ENCODE measurements at places on chromosomes 6 and 20.

DNA sequence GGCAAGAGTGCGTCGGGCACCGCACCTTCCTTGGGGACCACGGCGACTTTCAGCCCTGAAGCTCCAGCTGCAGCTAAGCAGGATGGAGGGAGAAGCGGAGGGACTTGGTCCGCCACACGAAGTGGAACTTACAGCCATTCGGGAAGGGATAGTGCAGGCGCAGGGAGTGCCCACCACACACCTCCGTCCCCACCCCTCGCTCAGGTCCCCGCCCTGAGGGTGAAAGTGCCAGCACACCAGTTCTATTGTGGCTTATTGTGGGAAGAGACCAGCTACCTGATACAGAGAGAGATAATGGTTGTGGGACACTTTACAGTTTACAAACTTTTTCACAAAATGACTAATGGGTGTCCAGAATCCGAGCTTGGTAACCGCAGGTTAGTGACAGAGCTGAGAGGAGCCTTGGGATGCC lies 76.1 kb downstream of the IRF4 start:
- no peak for DNase-seq

DNA sequence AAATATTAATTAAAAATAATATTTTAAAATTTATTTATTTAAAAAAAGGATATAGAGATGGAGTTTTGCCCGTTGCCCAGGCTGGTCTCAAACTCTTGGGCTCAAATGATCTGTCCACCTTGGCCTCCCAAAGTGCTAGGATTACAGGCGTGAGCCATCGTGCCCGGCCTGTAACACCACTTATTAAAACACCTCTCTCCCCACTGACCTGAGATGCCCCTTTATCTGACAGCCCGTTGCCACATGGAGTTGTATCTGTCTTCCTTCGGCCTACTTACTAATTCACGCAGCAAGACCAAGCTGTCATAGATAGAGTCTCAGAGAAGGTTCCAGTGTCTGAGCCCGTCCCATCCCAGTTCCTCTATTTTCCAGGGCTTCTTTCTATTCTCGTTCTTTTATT lies 30.7 kb downstream of the KIF25 start:
- no peak for DNase-seq

GRCh38 chr6:102417368-102417998 lies 1024.0 kb downstream of the GRIK2 start:
- no peak for DNase-seq

DNA sequence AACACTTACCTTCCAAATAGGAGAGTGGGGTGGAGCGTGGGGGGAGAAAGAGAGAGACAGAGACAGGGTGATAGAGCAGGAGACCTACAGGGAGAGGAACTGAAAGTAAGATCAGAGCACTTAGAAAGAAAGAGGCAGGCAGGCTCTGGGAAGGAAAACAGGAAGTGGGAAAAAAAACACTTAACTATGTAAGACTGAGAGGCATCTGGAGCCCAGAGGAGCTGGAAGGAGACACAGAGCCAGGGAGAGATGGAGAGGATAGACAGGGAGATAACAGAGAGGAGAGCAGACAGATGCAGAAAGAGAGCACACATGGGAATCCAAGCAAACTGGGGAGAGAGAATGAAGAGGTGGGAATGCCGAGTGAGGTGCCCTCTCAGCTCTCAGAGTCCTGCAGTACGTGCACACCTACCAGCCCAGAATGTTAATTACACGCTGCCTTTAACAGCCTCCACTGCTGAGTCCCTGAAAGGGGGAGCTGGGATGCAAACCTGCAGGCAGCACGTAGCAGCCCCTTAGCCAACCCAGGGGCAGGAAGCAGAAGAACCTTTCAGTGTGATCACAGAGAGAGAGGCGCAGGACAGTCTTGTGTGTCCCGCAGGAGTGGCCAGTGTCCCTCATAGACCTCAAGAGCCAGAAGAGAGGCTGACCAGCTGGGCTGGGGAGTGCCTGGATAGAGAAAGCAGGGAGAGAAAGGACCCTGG lies 132.7 kb upstream of the LRFN2 start:
- peak; percentile 75 for DNase-seq

DNA sequence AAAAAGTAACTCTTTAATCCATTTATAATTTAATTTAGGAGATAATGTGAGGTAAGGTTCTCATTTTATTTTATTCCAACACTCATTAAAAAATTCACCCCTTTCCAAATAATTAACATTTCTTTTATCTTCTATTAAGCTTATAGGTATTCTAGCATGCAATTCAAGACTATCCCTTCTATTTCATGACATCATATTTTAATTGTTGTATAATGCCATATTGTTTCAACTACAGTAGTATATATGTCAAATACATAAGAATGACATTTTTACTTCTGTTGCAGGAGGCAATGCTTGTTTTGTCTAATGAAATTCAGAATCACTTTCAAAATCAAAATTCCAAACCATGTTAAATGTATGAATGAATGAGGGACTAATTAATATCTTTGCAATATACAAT lies 76.2 kb downstream of the MAFB start:
- no peak for DNase-seq

DNA sequence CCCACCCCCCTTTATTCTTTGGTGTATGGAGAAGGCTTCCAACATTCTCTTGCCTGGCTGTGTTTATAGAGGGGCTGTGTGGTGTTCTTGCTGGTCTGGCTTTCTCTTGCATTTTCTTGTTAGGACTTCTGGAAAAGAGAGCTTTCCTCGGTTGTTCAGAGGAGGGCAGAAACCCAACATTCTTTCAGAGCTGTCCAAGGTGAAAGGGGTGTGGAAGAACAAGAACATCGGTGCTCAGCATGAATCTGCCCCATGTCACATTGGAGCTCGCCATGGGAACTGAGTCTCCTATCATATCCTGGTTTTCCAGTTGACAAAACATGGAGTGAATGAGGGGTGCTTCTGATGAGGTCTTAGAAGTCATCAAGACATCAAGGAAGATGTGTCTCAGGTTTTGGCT lies 281.8 kb downstream of the RNF144B start:
- no peak for DNase-seq

GRCh38 chr6:136772685-136773472 lies 19.4 kb downstream of the MAP3K5 start:
- no peak for DNase-seq

GRCh38 chr6:5315881-5316280 lies 54.6 kb downstream of the FARS2 start:
- DNase-seq: no peak

GRCh38 chr6:46456297-46456696 lies 35.0 kb downstream of the RCAN2 start:
- DNase-seq: no peak

DNA sequence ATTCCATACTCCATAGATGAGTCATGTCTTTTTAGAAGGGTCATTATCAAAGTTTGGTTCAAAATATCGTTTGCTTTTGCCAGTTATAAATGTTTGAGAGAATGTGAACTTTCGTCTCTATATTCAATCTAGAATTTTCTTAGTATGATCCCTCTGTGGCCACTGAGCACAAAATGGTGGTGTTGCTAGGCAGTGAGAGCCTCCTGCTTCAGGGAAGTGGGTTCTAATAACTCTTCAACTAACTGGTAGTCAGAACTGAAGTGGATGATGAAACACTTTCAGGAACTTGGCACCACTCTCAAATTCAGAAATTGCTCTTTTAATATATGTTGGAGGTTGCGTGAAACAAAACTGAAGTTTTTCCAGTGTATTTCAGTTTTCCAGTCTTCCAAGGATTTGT lies 125.0 kb upstream of the DOK5 start:
- DNase-seq: no peak

DNA sequence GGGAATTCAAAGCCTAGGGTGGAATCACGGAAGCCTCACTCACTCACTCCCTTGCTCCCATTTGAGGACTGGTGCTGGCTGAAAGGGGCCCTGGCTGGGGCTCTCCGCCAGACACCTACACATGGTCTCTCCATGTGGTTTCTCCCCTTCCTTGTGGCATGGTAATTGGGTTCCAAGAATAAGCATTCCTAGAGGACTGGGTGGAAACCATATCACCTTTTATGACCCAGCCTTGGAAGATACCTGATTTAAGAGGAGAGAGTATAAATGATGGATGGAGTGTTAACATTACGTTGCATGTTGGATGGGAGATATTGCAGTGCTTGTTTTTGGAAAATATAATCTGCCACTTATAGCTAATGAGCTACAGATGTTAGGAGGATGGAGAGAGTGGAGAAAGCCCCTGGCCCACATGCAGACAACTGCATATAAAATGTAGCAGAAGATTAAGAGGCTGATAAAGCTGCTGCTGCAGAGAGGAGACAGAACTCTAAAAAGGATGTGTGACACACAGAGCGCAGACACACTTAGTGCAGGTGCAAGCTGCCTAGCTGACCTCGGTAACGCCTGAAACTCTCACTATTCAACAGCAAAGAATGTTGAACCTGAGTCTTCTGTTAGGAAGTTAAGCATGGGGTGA lies 23.3 kb upstream of the CDKN1A start:
- no peak for DNase-seq

DNA sequence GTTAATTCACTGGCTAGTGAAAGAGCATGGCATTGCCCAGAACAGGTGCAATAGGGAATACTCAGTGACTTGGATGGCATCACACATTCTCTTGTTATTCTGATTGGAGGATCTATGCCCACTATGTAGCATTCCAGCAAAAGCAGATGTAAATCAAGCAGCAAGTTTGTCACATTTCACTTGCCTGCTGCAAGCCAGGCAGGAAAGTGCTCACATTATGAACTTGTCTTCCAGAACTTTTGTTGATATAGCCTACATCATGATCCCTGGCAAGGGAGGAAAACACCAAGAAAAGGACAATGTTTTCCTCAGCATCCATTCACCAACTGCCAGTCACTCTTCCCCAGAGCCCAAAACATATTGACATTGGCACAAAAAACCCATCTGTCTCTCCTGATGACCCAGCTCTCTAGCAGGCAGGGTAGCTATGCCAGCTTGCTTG lies 77.8 kb downstream of the ARHGAP18 start:
- no peak for DNase-seq

DNA sequence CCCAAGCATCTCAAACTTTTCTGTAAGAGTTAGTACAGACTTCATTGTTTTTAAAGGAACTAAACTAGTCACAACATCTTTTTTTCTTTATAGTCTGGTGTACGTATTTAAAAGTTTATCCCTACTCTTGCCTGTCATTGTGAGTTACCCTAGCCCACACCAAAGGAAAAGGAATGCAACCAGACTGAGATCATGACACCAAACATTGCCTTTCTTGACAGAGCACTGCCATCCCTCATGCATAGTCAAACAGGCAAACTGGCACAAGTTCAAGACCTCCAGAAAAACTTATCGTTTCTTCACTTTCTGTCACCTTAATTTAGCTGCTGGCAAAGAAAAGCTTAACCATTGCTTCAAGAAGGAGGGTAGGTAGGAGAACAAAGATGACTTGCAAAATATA lies 448.4 kb upstream of the MANEA start:
- DNase-seq: no peak

GRCh38 chr6:113377362-113377942 lies 479.7 kb upstream of the MARCKS start:
- DNase-seq: no peak

- DNase-seq: peak; percentile 19
Observed at GRCh38 chr6:118502169-118502568, 45.9 kb upstream of the PLN start.

- peak; percentile 76 for DNase-seq
Observed at GRCh38 chr6:116779573-116780164, 14.2 kb upstream of the FAM162B start.

DNA sequence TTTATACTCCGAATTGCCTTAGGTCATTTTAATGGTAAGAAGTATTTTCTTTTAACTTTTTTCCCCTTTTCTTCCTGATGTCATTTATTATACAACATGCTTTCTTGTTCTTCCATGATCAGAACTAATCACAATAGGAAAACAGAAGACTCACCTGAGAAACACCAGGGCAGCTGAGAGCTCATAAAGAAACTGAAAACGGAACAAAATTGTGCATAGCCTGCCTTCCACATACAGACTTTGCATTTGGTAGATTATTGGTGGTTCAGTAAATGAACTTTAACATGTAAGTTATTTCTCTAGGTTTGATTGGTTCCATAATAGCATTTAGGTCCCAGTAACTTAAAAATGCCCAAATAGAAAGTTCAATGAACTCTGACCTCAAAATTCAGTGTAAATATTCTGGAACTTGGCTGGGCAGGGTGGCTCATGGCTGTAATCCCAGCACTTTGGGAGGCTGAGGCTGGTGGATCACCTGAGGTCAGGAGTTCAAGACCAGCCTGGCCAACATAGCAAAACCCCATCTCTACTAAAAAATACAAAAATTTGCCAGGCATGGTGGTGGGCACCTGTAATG lies 161.1 kb upstream of the DTNBP1 start:
- no peak for DNase-seq

GRCh38 chr20:25238319-25239037 lies 9.4 kb upstream of the PYGB start:
- peak; percentile 78 for DNase-seq

DNA sequence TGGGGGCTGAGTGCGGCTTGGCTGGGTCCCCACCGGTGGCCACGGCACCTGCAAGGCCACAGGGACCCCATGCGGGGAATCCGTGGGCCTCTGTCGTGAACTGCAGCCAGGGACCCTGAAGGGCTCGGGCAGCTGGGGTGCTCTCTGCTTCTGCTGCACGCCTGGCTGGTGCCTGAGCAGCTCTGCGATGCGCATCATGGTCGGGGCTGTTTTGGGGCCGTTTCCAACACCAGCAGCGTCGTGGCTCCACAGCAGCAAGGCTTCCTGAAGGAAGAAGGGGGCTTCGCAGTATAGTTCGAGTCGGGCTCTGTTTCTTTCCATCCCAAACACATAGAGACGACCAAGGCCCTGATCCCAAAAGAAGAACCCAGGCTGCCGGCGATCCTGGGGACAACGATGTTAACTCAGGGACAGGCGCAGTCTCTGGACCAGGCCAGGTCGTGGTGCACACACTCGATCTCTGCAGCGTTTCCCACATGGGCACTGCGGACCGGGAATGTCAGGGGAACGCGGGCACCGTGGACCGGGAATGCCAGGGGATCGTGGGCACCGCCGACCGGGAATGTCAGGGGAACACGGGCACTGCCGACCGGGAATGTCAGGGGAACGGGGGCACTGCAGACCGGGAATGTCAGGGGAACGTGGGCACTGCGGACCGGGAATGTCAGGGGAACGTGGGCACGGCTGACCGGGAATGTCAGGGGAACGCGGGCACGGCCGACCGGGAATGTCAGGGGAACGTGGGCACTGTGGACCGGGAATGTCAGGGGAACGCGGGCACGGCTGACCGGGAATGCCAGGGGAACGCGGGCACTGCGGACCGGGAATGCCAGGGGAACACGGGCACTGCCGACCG lies 36.8 kb upstream of the BHLHE23 start:
- no peak for DNase-seq

GRCh38 chr6:19831358-19831757 lies 5.8 kb upstream of the ID4 start:
- DNase-seq: no peak

DNA sequence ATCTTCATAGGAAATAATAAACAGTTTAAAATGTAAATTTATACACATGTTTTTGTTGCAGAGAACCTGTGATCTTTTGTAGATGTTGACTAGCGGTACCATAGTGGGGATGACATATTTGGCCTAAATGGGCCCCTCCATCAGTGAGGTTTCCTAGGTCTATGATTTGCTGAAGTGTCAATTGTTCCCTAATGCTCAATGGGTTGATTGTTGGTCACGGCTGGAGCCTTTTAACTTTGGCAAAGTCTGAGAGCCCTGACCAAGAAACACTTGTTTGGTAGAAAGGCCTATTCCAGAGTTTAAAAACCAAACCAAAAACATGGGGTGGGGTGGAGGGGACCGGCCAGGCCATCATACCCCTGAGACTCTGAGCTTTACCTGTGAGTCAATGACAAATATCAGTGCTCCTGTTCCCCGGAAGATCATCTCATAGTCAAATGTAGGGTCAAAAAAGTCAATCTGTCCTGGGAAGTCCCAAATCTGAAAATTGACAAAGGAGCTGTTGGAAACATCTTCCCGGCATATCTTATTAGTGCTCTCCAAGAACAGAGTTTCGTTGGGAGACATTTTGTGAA lies 25.1 kb downstream of the RRAGD start:
- no peak for DNase-seq
